ENCODE measurements at places on chromosomes 16 and 17.

GRCh38 chr17:41987642-41988041 lies 21.0 kb downstream of the CNP start:
- DNase-seq: no peak

GRCh38 chr17:50164697-50164988 lies 1.2 kb upstream of the SGCA start:
- no peak for DNase-seq

DNA sequence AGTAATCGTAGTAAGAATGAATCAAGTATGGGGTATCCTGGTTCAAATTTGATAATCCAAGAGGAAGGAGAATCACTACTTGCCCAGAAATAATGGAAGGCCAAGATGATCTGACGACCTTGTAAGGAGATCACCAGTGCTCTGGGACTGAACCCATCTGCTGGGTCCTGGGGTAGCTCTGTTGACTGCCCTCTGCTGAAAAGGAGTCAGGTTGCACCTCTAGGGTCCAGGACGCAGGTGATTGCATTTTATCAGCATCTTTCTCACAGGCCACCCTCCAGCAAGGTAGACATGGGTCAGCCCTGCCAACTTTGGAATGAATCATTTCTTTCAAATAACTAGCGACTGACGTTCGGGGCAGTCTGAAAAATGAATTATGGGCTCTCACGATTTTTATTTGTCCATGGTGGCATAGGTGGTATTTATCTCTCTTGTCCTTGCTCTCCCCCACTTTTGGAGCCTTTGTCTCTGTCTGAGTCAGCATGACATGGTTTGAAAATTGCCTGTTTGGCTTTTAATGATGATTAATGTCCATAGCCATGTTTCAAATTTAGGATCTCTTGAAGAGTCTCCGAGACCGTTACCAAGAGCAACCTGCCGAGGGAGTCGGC lies 163.7 kb downstream of the MSI2 start:
- no peak for DNase-seq

DNA sequence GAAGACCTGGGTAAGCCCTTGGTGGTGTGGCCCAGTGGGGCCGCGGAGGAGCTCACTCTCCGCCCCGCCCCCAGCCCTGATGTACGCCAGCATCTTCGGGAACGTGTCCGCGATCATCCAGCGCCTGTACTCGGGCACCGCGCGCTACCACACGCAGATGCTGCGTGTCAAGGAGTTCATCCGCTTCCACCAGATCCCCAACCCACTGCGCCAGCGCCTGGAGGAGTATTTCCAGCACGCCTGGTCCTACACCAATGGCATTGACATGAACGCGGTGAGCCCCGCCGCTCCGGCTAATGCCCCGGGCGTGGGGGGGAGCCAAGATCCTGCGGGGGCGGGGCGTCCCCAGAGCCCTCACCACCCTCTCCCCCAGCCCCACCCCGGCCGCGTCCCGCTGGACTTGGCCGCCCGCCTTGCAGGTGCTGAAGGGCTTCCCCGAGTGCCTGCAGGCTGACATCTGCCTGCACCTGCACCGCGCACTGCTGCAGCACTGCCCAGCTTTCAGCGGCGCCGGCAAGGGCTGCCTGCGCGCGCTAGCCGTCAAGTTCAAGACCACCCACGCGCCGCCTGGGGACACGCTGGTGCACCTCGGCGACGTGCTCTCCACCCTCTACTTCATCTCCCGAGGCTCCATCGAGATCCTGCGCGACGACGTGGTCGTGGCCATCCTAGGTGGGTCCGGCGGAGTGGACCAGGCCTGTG lies 12.1 kb upstream of the DCAF7 start:
- no peak for DNase-seq

DNA sequence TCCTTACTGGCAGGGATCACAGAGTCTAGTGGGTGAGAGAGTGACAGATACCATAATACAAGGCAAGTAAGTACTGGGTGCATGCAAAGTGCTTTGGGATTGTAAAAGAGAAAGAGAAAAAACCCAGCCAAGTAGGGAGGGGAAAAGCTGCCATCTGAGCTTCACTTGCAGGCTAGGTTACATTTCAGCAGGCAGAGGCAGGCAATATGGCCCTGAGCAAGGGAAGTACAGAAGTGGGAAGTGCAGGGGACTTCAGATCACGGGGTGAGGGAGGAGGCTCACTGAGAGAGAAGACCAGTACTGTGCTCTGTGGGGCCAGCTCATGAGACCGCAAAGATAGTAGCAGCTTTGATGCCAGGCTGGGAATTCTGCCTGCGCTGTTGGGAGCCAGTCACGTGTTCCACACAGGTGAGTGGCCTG lies 230.6 kb downstream of the MSI2 start:
- DNase-seq: no peak

DNA sequence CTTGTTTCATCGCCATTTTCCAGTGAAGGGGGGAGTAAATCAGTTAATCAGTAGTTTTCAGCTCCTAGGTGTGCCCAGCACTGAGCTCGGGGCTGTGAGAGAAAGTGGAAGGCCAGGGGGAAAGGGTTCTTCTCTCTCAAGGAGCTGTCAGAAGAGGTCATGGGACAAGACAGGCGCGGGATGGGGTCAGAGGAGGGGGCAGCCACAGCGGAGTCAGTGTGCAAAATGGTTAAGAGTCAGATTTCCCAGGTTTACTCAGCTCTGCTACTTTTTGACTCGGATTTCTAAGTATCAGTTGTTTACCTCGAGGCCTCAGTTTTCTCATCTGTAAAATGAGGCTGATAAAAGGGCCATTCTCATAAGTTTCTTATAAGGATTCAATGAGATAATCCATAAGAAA lies 4.3 kb upstream of the XYLT1 start:
- no peak for DNase-seq

GRCh38 chr16:15523092-15523541 lies 88.7 kb downstream of the BMERB1 start:
- DNase-seq: no peak
